ENCODE measurements at places on chromosomes 1 and 21.

DNA sequence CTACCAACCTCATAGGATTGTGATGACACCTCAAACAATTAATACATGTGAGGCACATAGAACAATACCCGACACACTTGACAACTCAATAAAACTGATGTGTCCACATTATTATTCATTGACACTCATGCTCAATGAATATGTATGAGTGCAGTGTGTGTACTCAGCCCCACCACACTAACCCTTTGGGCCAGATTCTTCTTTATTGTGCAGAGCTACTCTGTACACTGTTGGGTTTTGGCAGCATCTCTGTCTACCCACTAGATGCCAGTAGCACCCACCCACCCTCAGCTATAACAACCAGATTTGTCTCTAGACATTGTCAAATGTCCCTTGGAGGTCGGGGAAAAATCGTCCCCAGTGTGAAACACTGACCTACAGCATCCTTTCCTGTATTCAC lies 10.1 kb downstream of the CASP9 start:
- no peak for DNase-seq

GRCh38 chr1:86551305-86551704 lies 4.4 kb downstream of the CLCA4 start:
- no peak for DNase-seq

DNA sequence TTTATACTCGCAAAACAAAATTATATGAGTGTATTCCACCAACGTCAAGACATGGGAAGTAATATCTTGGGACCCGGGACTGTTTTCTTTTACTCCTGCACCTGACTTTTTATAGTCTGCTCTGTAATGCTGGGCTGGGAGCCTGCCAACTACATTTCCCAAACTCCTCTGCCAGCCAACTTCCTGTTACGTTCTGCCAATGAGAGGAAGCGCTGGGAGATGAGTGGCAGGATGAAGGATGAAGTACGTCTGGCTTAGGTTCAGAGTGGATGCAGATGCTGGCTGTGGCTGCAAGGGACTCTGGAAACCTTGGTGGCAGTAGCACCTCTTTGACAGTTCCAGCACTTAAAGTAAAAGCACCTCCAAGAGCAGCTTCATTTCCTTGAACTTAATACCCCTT lies 59.6 kb downstream of the USP24 start:
- no peak for DNase-seq

DNA sequence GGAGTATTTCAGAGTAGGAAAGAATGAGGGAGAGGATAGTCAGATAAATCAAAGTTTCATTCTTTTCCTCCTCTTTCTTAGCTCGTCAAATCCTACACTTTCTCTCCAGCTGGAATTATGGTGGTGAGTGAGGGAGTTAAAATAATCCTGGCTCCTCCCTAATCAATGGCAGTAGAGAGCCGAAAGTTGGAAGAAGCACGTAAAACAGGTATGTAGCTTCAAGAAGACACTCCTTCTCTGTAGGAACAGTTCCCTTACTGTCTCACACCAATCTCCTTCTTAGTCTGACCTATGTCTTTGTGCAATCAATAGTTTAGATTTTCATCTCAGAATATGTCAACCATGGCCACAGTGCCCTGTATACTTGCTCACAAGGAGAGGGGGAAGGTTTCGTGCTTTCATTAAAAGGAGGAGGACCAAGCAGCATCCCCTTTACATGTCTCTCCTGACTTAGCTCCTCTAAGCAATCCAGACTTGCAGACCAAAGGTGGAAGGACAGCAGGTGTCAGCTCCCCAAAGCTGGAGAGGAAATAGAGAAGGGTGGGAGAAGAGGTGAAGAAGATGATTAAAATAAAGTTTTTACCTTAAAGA lies 878 bp downstream of the MINDY1 start:
- no peak for DNase-seq

GRCh38 chr1:199979071-199979470 lies 48.4 kb upstream of the NR5A2 start:
- DNase-seq = no peak

GRCh38 chr1:5751833-5752745 lies 240.1 kb downstream of the NPHP4 start:
- DNase-seq = no peak

All from fibroblast of skin of left biceps (primary cell).